ENCODE measurements at places on chromosomes 2 and 18. TPM values are rescaled to one million over a fixed set of nuclear protein-coding genes. Genes with fewer than 3 reads are reported as not detected.

Gene AFG3L2
- total RNA-seq, result 50.5 TPM

Gene FARP2
- total RNA-seq, result 40.2 TPM

Gene CCDC148
- 2.1 TPM for total RNA-seq

Gene C2orf66
- 0.50 TPM for total RNA-seq

Gene CRYGC
- 0.52 TPM for total RNA-seq

Gene NEU2
- not detected for total RNA-seq

Gene FAM237A
- not detected for total RNA-seq

Gene DCAF17
- 25.2 TPM for total RNA-seq

Gene ABHD1
- total RNA-seq, result not detected

Gene PLGLB1
- total RNA-seq, result 0.85 TPM

Gene DLGAP1
- total RNA-seq, result 1.7 TPM

Gene ST6GAL2
- not detected for total RNA-seq

Gene NPPC
- total RNA-seq, result not detected

Gene LYG2
- not detected for total RNA-seq

Gene EDAR
- total RNA-seq, result 0.38 TPM

Gene ALPI
- not detected for total RNA-seq

Gene ITPRIPL1
- 1.3 TPM for total RNA-seq

Gene EHD3
- 53.3 TPM for total RNA-seq

Gene TMBIM1
- total RNA-seq, result 312 TPM

Gene HOXD11
- total RNA-seq, result not detected

Gene STK17B
- 15.7 TPM for total RNA-seq

Gene AAMP
- 80.2 TPM for total RNA-seq

Gene RBM44
- 0.17 TPM for total RNA-seq

Gene ASTL
- not detected for total RNA-seq

Gene TLX2
- 0.19 TPM for total RNA-seq

Gene GNLY
- total RNA-seq, result not detected

Gene GLB1L
- total RNA-seq, result 5.5 TPM

Gene SDC1
- 1,408 TPM for total RNA-seq

Gene ORC4
- total RNA-seq, result 38.9 TPM

Gene ALLC
- total RNA-seq, result not detected

Gene C1QL2
- not detected for total RNA-seq

Gene GAREM1
- total RNA-seq, result 6.8 TPM

Gene LYG1
- 0.31 TPM for total RNA-seq

Gene MEIS1
- 2.3 TPM for total RNA-seq

Gene IL1F10
- not detected for total RNA-seq

Gene SCYGR3
- not detected for total RNA-seq

Gene CTAGE1
- not detected for total RNA-seq

Gene C2orf74
- 22.0 TPM for total RNA-seq

Gene DQX1
- total RNA-seq, result 0.83 TPM

Gene CREB1
- 77.3 TPM for total RNA-seq

Gene MARCHF4
- total RNA-seq, result under 0.01 TPM

Gene UGT1A4
- total RNA-seq, result 0.83 TPM

Gene LIPG
- 153 TPM for total RNA-seq

Gene ACTR2
- 95.0 TPM for total RNA-seq

Gene DIPK1C
- total RNA-seq, result not detected

Gene FHOD3
- 21.0 TPM for total RNA-seq

Gene MREG
- total RNA-seq, result 30.1 TPM

Gene REEP1
- total RNA-seq, result under 0.01 TPM

Gene ADD2
- total RNA-seq, result not detected

Gene ATL2
- total RNA-seq, result 89.9 TPM

Gene THUMPD2
- 15.0 TPM for total RNA-seq

Gene CDH2
- 0.24 TPM for total RNA-seq
